ENCODE measurements at places on chromosomes 7 and 10. TPM values are rescaled to one million over a fixed set of nuclear protein-coding genes. Genes with fewer than 3 reads are reported as not detected.

- peak; percentile 67 for DNase-seq
These were observed 159.3 kb downstream of the BMPER start for GRCh38 chr7:34064519-34065158.

DNA sequence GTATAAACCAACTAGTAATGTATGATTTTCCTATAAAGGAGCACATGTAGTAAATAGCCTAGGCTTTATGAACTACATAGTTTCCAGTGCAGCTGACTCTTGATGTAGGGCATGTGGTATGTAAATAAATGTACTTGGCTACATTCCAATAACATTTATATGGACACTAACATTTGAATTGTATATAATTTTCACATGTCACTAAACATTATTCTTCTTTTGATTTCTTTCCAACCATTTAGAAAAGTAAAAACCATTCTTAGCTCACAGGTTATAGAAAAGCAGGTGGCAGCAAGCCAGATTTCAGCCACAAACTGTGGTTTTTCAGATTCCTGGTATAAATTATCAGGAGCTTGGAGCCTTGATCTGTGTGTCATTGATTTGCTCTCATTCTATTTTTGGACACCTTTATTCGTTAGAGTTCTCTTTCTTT lies 1182.0 kb downstream of the CNTNAP2 start:
- DNase-seq: peak; percentile 41

- peak; percentile 93 for DNase-seq
These were observed 23.5 kb downstream of the ABLIM1 start for GRCh38 chr10:114634609-114634979.

DNA sequence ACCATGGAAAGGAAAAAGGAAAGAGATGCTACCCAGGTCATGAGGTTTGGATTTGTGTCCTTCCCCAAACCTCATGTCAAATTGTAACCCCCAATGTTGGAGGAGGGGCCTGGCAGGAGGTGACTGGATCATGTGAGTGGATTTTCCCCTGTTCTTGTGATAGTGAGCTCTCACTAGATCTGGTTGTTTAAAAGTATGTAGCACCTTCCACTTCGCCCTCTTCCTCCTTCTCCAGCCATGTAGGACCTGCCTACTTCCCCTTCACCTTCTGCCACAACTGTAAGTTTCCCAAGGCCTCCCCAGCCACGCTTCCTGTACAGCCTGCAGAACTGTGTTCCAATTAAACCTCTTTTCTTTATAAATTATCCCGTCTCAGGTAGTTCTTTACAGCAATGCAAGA lies 113.9 kb downstream of the FAM107B start:
- DNase-seq: no peak

- DNase-seq: peak; percentile 29
These were observed 52.9 kb downstream of the AP3M1 start for GRCh38 chr10:74097776-74098175.

DNA sequence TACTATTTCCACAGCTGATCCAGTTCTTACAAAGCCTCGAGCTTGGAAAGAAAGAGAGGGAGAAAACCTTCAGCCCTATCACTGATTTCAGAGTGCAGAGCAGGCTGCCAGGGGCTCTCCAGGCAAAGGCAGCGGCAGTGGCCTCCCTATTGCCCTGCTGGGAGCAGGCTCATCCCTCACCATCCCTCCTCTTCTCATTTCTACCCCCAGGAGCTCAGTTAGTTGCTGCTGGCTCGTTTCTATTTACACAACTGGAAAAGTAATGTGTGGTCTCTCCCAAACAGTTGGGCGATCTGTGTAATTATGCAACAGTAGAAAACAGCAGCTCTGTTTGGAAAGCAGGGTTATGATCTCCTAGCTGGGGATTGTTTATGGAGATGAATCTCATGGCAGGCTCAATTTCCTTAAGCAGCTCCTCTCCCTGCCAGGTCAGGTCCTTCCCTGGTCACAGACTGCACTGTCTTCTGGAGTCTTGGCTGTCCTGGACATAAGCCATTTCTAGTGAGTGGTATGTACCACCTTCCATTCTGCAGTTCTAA lies 28.7 kb upstream of the TNS3 start:
- peak; percentile 94 for DNase-seq

DNA sequence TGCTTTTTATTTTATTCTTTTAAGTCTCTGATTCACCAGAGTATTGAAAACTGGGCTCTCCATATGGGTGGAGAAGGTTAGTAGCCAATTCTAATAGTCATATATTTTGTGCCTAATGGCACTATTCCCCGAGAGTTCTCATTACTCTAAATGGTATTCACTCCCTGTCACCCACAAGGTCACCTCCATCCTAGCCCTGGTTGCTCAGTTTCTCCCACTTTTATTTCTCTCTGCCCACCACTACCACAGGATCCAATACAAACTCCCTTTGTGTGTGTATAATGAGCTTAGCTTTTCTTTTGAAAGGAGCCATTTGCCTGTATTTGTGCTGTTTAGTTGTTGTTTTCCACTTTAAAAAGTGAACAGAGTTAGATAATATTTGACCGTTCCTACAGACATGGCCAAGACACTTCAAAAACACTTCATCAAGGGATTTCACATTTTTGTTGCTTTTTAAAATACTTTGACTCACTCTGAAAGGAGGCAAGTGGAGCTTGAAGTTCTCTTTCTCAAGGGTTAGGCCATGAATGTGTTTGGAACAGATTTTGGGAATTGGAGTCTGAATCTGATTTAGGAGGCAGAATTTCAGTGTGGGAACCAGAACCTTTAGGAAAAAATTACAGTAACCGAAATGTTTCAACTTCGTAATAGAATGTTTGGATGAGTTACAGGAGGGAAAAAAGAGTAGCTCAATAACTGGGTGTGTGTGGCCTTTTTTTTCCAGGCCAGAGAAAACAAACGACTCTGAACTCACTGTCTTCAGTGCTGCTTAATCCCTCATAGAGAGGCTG lies 321.3 kb downstream of the BICC1 start:
- no peak for DNase-seq

- no peak for DNase-seq
These were observed 37.4 kb downstream of the SMNDC1 start for GRCh38 chr10:110267276-110267675.

GRCh38 chr7:24898691-24899090 lies 81.3 kb downstream of the OSBPL3 start:
- peak; percentile 61 for DNase-seq

- no peak for DNase-seq
These were observed 1.5 kb downstream of the PVRIG start for GRCh38 chr7:100221231-100221718.

DNA sequence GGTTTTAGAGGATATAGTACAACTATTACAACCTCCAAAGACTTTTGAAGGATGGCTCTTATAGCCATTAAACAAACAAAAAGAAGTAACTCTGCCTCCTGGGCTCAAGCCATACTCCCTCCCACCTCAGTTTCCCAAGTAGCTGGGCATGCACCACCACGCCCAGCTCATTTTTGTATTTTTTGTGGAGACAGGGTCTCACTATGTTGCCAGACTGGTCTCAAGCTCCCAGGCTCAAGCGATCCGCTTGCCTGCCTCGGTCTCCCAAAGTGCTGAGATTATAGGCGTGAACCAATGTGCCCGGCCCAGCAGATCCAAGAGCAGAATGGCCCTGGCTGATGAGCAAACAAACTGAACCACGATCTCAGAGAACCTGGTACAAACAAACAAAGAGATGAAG lies 16.0 kb downstream of the NANOS1 start:
- no peak for DNase-seq

- DNase-seq: no peak
These were observed 54.2 kb downstream of the EMX2 start for GRCh38 chr10:117596706-117597105.

GRCh38 chr10:97887399-97887798 lies 37.8 kb downstream of the GOLGA7B start:
- DNase-seq: no peak

DNA sequence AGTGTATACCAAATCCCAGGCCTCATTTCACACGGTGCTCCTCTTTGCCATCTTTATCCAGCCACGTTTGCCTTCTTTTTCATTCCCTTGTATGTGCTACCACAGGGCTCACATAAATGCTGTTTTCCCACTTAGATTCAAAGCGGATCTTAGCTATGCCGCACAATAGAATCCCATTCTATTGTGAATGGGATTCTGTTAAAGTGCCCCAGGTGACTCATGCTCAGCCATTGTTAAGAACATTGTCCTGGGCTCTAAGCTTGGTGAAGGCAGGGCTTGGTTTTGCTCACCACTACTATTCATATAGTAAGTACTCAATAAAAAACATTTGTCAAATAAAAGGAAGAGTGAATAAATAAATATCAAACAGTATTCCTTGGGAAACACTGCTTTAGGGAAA lies 72.3 kb upstream of the PHYHIPL start:
- DNase-seq: no peak

GRCh38 chr7:92313055-92313454 lies 67.3 kb downstream of the ANKIB1 start:
- DNase-seq: no peak

DNA sequence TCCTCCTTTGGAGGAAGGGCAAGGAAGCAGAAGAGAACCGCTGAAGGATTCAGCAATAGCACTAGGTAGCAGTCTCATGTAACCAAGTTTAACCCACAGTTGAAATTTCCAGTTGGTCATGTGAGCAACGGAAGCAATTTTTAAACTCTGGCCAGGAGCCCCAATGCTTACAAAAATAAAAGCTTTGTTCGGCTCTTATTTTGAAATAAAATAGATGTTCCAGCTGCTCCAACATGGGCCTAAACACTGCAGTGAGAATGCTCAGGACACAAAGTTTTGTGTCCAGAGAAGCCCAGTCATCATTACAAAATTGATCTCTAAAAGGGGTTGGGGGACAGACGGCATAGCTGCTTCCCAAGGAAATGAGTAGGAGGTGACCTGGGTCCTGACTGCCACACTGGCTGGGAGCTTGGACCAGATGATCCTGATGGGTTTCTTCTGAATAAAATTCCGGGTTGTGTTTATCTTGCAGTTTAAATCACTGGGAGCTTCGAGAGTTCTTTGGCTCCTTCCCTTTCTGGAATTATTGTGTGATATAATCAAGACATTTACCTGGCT lies 452 bp upstream of the TMEM140 start:
- peak; percentile 37 for DNase-seq

DNA sequence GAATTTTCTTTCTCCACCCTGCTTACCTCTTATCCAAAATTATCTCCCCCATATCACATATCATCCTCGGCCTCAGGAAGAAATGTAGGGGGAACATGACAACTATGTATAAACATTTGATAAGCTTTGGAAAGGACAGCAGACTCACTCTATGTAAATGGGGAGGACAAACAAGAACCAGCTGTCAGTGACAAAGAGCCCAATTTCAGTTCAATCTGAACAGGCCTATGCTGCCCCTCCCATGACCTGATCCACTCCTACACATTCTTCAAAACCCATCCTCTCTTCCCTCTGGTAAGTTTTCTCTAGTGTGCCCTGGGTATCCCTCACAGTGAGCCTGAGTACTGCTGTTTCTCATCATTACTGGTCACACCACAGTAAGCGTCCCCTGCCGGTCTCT lies 20.8 kb downstream of the FZD9 start:
- peak; percentile 38 for DNase-seq

GRCh38 chr7:84611391-84611790 lies 416.8 kb upstream of the SEMA3A start:
- no peak for DNase-seq

DNA sequence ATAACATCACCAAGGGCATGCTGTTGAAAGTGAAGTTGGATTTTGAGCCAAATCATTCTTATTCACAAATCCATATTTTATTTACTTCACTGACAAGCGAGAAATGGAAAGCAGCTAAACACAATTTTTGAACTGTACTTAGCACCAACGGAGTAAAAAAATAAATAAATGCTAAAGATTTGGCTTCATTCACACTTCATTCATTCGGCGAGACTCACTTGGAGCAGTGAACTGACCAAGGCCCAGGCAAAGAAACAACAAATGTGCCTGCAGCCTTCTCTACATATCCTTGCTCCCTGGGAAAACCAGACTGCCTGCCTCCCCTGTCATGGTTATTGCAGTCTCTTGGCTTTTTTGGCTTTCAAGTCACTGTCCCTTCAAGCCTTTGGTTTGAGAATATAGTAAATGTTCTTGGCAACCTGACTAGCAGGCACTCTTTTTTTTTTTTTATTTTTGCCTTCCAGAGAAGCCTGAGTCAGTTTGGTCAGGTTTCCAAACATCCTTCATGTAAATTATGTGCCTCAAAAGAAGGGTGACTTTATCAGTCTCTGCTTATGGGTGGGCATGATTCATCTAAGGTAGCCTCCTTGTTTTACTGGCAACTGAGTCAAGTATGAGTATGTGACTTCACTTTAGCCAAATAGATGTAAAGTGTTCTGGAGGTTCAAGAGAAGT lies 177.6 kb upstream of the MEOX2 start:
- DNase-seq: peak; percentile 36

DNA sequence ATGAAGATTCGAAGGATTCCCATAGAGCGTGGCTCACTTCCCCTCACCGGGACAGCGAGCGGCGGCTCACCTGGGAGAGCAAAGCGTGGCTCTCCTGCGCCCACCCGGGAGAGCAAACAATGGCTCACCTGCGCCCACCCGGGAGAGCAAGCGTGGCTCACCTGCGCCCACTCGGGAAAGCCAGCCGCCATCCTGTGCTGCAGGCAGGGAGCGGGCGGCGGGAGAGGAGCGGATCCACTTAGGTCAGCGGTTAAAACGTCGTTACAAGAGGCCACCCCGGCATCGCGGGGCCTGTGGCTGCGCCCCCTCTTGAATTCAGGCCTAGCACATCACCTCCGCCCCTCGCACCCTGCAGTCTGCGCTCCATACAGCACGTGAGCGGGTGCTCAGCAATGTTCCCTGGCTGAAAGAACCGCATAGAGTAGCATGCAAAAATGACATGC lies 461 bp upstream of the FIGNL1 start:
- no peak for DNase-seq

The TMEM176B gene
- not detected for polyA plus RNA-seq

The PTPRZ1 gene
- not detected for polyA plus RNA-seq

The TMEM243 gene
- polyA plus RNA-seq: 31.1 TPM

The LYZL1 gene
- polyA plus RNA-seq: not detected

The SNX10 gene
- polyA plus RNA-seq: not detected

The TBC1D12 gene
- polyA plus RNA-seq: 1.8 TPM

The METTL27 gene
- polyA plus RNA-seq: 4.3 TPM

The MYL7 gene
- polyA plus RNA-seq: 0.24 TPM

The TAS2R4 gene
- 0.14 TPM for polyA plus RNA-seq

The CALHM1 gene
- not detected for polyA plus RNA-seq

The VIM gene
- 4,502 TPM for polyA plus RNA-seq

The PRLHR gene
- not detected for polyA plus RNA-seq

The CHAT gene
- polyA plus RNA-seq: not detected

The CALN1 gene
- not detected for polyA plus RNA-seq
